ENCODE measurements at places on chromosomes 5 and 9.

- no peak for DNase-seq
Measured at GRCh38 chr9:133492061-133493021, 13.4 kb upstream of the SLC2A6 start.

DNA sequence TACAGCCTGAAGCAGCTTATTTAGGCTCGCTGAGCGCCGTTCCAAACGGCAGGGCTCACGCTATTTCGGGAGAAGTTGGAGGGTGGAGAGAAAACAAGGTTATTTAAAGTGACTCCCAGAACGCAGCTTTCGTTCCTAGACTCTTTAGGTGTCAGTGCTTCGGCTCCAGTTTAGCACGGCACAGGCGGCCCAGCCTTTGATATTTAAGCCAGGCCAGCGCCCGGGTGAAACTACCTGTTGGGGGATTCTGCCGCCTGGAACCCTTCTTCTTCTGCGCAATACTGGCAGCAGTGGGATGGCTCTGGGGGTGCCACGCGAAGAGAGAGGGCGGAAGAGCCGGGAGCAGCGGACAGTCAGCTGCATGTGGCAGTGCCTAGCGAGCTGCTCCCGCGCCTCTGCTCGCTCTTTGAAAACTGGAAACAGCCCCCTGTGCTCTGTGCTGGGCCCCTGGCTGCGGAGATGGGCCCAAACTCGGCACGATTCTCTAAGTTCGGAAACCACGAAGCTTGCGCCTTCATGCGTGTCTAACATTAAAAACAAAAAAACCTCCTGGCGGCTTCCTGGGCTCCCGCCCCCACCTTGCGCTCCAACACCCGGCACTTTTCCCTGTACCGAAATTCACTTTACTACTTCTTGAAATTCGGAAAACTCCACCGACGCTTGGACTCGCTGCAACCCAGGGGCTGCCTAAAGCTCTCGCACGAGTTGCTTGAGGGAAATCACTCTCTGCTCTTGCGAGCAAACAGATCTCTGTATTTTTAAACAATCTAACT is 34.6 kb upstream of the NFIB start:
- DNase-seq: no peak

DNA sequence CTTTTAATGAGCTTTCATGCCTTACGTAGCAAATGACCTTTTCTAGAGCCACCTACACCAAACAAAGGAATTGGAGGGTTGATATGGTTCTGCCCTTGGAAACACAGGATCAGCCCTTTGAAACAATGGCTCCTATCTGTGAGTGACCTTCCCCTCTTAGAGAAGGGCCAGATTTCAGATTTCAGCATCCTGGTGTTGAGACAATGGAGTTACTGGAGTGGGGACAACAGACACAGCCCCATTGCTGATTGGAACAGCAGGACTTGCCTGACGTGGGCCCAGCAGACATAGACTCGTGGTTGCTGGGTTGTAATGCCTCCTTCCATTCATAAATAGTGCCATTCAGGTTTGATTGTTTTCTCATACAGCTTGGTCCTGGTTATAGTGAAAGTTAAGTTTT is 96.0 kb downstream of the GALNT10 start:
- DNase-seq: no peak

DNA sequence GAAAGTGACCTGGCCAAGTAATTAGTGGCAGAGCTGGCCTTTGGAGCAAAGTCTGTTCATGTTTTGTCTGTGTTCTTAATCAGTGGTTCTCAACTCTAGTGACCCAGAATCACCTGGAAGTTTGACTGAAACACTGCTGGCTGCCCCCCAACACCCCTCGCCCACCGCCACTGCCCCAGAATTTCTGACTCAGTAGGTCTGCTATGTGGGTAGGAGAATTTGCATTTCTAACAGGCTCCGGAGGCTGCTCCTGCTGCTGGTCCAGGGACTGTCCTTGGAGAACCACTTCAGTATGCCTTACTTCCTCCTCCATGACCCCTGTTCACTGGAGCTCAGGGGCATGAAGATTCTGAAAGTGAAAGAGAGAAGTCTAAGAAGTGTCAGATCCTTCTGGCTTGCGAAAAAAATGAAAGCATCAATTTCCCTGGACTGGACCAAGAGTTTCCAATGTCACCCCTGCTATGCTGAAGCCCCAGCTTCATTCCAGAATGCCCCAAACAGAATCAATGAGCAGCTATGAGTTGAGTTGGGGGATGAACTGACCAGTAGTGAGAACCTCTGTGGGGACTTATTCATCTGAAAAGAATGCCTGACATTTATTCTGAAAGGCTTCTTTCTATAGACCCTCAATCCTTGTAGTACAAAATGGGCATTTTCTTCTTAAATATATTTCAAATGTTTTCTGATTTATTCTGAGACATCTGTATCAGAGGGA is 20.8 kb upstream of the COL15A1 start:
- no peak for DNase-seq

DNA sequence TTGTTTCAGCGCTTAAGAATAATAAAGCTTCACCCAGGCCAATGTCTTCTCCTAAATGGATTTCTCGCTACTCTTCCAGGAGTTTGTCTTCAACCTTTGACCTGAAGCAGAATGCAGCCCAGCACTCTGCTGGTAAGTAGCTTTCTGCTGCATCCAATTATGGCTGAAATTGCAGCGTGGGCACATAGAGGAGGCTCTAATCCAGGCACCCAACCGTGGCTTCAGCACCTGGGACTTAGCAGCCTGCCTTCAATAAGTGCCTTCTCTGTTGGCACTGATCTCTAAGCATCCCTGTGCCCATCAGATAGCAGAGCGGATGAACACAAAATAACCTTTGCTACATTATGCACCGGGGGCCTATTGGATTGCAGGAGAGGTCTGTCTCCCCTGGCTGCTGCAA is 105.2 kb downstream of the TRIM32 start:
- no peak for DNase-seq

DNA sequence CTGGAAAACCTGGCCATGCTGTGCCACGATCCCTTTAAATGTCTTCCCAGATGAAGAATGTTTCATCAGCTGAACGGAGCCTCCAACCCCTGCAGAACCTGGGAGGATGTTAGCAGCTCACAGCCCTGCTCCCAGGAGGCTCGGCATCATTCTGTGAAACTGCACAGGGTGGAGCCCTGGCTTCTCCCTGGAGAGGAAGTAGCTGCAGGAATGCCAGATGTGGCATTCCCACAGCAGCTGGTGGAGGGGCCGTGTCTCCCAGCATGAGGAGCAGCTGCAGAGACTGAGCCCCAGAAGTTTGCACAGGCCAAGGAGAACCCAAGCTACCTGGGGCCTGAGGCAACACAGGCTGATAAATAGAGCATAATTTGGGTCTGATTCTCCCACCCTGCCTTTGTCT is 165.8 kb upstream of the MAP3K1 start:
- no peak for DNase-seq

DNA sequence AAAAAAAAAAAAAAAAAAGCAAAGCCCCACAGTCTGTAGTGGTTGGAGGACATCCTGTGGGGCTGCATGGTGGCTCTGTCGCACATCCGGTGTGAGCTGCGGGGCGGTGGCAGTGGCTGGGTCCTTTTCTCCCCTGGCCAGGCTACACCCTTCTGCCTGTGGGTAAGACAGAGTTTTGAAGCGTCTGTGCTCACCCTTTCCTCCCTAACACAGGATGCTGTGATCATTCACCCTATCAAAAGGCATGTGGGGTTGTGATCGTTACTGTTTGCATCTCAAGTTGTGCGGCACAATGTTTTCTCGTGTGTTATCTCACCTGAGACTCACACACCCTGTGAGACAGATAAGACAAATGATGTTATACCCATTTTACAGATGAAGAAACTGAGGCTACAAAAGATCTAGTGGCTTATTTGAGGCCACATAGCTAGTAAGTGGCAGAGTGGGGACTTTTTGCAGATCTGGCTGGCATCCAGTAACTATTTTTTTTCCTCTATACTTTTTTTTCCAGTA is 17.5 kb downstream of the IRF1 start:
- DNase-seq: no peak

DNA sequence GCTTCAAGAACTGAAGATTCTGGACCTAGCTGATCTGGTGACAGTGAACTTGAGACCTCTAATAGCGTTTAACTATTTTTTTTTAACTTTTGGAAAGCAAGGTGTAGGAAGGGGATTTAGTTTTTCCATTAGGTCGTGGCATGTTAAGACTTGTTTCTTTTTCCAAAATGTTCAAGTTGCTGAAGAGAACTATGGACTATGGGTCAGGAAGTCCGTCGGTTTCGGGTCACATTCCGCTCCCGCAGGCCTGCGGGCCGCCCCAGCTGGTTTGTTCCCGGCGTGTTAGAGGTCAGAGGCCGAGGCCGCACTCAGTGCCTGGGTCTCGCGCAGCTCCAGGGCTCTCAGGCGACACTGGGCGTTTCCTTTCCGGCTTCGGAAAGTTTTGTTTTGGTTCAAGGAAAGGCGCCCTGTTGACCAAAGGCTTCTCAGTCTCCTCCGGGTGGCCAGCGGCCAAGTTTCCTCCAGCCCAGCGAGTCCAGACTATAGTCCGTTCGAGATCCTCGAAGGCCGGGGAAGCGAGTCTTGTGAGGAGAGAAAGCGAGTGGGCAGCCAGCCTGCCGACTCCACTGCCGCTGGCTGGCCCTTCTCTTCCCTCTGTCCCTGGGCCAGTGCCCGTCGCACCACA is 586 bp upstream of the FCHO2 start:
- no peak for DNase-seq

DNA sequence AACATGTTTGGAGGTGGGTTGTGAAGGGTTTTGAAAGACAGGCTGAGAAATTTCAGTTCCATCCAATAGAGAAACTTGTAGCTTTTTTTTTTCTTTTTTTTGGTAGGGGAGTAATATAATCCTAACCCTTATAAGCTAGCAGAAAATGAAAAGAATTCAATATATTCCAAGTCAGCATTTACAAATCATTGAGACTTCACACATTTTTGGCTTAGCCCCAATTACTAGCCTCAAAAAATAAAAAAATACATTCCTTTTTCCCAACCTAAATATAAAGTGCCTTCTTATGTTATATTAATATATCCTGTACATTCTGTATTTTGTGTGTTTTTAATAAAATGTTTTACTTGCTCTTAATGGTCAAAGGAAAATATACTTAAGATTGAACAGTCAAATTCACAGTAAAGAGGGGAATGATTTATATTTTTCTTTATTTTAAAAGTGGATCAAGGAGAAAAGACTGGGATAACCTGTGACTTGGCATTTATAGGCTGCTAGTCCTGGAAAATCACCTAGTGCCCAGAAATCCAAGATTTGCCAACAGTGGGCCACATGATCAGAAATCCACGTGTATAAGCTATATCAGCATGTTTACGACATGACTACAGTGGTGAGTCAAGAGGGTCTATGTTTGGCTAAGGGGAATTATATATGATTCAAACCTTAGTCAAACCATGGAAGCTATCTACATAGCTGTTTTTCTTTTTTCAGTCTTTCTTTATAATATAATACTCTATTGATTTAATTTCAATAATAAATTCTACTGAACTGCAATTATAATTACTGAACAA is 14.5 kb downstream of the HACD4 start:
- no peak for DNase-seq

- DNase-seq: no peak
Measured at GRCh38 chr5:9126490-9126889, 419.4 kb downstream of the SEMA5A start.

GRCh38 chr9:72210522-72210921 is 61.3 kb downstream of the GDA start:
- DNase-seq: no peak

- no peak for DNase-seq
Measured at GRCh38 chr9:99211746-99212145, 10.0 kb downstream of the ALG2 start.

GRCh38 chr5:57774439-57774838 is 291.8 kb upstream of the ACTBL2 start:
- DNase-seq: no peak

DNA sequence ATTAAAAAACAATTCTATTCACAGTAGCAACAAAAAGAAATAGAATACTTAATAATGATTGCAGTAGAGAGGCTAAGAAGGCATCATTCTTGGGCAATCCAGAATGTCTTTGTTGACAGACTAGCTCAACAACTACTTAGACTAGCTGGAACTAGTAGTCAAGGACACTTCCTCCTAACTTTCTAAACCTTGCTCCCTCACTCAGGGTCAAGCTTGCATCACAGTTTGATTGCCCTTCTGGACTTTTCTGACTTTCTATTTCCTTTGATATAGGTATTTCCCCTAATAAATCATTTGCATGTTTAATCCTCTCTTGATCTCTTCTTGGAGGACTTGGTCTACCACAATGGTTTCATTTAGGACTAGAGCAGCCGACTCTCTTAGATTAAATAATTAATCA is 1107.9 kb downstream of the PTPRD start:
- no peak for DNase-seq

DNA sequence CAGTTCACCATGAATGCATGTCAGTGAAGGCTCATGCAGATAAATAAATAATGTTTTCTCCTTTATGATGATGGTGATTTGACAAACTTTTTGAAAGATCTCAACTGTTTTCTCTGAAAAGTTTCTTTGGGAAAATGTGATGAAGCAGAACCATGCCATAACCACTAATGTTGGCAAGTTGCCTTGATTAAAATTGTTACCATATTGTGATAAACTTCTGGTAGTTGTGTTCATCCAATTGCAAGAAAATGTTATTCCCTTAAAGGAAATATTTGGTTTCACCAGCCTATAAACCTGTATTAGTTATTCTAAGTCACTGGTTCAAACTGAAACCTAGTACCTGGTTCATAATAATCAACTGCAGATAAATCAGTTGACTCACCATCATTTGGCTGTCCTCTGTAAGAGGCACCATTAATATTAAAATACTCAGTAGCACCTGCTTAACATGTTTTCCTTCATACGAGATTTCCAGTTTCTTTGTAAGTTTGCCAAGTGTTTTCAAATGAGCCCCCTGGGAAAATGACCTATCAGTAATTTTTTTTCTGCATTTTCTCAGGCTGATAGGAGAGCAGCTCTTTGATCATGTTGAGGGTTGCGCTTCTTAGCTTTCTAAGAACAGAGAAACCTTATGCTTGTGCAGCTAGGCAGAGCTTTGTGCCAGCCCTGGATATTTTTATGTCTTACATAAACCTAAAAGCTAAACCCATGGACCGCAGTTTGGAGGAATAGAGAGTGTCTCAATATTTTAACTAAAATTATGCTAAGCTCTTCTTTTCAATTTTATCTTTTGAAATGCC is 88.0 kb downstream of the LURAP1L start:
- no peak for DNase-seq

DNA sequence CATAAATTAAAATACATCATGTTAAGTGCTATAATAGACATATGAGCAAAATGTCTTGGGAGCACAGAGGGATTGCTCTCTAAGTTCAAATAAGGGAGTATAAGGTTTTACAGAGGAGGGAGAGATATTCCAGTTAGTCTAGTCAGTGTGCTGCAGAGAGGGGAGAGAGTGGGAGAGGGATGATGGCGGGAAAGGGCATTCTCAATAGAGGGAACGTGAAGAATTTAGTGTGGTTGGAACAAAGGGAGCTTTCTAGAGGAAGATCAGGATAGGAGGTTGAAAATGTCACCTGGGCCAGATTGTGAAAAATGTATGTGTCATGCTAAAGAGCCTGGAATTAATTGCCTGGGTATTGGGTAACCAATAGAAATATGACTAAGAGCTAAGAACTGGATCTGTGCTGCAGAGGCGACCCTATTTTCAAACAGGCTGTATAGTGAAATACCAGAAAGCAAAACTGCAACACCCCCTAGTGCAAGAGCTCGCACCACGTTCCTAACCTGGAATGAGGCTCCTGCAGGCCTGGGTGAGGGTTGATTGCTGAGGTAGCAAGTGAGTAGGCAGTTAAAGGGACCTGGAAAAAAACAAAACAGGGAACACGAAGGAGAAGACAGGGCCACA is 791.8 kb upstream of the C9orf72 start:
- no peak for DNase-seq
